ENCODE measurements at places on chromosomes 7 and 10.
A peak's percentile ranks its signal among the peaks of the same experiment; 100 is the strongest.

DNA sequence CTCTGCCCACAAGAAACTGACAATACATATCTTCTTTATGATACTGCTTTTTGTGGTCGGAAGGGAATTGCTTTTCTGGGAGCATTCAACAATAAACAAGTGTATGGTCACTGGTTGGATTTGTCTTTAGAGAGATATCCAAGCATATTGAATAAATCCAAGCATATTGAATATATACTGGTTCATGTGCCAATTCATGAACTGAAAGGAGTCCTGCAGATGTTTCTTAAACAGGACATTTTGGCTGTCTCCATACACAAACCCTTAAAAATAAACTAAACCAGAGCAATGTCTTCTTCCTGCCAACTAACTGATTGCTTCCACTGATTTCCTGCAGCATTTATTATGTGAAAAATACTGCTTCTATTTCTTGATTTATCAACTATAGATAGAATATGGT lies 173.9 kb downstream of the FOXP2 start:
- DNase-seq, result no peak

- no peak for DNase-seq
These were observed 54.6 kb downstream of the LHPP start for GRCh38 chr10:124516181-124516580.

DNA sequence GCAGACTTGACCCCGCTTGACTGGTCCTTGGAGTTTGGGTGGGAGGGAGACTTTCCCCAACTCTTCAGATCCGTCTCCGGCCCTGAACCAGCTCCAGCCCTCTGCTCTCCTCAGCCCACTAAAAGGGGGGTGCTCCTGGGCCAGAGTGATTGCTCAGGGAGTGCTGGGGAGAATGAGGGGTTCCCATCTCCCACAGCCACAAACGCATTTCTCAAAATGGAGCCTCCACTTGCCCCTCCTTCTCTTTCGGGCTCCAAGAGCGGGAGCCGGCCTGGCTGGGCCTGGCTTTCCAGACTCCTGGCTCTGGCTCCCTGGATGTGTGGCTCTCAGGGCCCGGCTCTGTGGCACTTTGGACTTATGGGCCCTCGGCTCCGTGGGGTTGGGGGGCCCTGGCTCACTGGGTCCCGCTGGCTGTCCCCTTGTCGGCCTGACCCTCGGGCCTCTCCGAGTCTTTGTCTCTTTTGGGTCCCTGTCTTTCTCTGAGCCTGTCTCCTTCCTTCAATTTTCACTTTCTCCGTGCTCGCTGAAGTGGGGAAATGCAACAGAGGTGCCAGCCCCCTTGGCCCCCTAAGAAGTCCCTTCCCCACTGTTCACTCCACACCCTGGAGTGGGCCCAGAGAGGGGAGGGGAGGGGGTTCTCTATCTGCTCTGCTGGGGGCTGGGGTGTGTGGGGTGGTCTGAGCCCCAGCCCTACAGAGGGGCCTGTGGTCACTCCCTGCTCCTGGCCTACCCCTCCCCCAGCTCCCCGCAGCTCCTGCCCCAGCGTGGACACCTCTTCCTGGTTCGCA lies 713 bp downstream of the LZTS2 start:
- DNase-seq, result no peak

DNA sequence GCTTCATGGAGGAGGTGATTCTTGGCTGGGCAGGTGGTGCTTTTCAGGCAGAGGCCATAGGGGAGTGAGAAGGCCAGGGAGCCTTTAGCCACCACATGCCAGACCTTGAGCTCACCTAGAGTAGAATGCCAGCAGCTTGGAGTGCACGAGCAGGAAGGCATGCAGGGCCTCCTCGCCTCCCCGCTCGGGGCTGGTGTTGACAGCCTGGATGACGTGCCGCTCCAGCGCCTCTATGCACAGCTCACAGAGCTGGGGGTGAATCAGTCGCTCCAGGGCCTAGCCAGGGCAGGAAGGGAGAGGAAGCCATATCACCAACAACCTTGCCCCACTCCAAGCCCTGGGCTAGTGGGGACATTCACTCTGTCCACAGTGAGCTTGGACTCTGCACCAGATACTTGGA lies 15.7 kb downstream of the HPS1 start:
- no peak for DNase-seq

GRCh38 chr7:17460001-17460400 lies 161.5 kb downstream of the AHR start:
- no peak for DNase-seq

GRCh38 chr10:1057106-1057657 lies 997 bp downstream of the WDR37 start:
- DNase-seq, result no peak

GRCh38 chr7:129530795-129531391 lies 28.6 kb downstream of the SMKR1 start:
- peak; percentile 15 for DNase-seq

GRCh38 chr7:106448992-106449859 lies 164.4 kb upstream of the NAMPT start:
- no peak for DNase-seq

DNA sequence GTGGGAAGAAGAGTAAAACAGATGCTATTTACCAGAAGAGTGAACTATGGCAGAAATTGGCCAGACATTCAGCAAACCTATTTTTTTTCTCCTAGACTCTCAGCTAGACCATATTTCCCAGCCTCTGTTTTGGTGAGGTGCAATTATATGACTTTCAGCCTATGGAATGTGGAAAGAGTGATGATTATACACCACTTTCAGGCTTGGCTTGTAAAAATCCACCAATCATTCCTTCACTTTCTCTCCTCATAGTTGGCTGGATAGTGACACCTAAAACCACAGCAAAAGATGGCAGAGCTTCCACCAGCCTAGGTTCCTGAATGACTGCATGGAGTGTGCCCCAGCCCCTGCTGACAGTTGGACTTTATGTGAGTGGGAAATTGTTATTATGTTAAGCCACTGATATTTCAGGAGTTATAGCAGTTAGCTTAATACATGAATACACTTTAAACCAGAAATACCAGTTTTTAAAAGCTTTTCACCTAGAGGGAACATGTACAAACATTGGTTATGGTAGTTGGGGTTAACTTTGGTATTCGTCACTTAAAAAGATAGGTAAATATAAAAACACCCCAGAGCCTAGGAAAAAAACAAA lies 19.1 kb upstream of the TNKS2 start:
- DNase-seq, result no peak

- no peak for DNase-seq
These were observed 631.9 kb downstream of the CALN1 start for GRCh38 chr7:71780282-71780681.

DNA sequence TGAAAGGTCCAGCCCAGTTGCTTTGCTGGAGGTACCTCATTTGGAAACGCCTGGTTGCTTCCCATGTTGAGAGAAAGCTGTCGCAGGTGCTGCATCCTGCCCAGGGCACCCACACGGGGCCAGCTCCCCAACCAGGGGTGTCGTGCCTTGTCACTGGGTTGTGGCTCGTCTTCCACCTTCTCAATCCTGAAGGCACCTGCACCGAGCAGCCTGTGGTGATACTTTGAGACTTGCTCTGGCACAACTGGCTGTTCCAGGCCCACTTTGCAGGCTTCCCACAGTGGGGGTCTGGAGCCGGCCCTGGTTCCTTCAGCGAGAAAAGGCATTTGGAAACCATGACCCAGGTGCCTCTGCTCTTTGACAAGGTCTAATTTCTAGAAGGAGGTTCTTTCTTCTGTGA lies 197.3 kb upstream of the PPP2R2D start:
- no peak for DNase-seq

DNA sequence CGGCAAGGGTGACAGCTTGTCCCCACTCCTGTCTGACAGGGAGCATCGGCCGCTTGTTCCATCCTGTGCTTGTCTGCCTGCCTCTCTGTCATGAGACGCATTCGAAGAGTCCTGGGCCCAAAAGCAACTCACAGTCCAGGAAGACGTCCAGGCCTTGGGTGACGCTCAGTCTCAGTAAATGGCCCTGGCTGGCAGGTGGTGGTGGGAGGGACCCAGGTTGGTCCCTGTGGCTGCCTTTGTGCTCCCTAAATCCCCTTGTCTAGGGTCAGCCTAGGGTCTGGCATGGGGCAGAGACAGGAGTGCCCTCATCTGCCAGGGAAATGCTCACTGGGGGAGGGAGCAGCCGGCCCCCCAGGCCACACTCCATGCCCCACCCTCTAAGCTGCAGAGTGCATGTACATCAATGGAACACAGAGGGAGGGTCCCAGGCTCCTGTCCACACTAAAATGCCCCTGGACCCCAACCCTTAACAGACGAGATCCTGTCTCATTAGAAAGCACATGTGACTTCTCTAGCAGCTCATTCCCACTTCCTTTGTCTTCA lies 295.2 kb upstream of the ZNF32 start:
- no peak for DNase-seq

DNA sequence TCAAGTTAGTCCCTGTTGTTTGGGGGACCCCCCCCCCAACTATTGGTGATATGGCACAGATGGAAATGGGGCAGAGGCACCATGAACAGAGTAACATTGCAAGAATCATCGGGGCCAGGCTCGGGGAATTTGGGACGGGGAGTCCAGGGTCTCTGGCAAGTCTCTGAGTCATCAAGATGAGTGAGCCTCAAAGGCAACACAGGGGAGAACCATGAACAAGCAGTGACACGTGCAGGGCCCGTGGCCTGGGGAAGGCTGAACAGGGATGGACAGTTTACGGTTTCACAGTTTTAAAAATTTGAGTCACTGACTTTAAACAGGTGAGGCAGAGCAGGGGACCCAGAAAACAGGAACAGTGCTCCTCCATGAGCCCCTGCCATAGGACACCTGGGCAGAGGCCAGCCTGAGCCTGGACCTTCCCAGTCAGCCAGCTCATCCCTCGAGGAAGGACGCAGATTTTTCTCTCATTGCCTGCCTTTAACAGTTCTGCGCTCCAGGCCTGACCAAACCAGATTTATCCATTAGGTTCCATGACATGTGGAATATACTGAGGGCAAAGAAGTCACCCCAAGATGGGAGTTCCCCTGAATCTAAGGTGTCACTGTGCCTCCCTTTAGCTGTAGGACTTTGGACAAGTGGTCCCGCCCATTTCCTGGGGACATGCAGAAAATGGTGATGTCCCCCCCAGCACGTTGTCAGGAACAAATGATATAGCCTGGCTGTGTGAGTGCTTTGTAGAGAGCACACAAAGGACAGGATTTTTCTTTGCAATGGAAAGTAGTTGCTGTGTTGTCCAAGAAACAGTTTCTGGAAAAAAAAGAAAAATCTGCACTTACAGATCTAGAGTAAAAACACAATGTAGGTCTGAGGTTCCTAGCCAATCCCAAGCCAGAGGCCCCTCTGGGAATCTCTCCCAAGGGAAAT lies 23.8 kb downstream of the CHST15 start:
- no peak for DNase-seq

DNA sequence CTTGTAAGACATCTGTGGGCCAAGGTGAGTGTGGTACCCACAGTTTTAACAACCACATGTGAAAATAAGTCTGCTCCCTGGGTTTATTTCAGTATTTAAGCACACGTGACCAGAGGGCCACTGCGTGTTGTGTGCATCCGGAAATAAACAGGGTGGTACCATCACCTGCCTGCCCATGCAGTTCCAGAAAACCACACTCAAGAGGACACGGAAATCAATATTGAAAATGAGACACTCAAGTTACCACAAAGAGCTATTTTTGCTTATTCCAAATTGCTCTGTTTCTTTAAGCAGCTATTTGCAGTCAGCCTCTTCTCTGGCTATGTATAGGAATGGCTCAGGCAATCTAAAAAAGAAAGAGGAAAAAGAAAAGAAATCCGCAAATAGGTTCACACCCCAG lies 71.8 kb upstream of the LOXL4 start:
- no peak for DNase-seq

DNA sequence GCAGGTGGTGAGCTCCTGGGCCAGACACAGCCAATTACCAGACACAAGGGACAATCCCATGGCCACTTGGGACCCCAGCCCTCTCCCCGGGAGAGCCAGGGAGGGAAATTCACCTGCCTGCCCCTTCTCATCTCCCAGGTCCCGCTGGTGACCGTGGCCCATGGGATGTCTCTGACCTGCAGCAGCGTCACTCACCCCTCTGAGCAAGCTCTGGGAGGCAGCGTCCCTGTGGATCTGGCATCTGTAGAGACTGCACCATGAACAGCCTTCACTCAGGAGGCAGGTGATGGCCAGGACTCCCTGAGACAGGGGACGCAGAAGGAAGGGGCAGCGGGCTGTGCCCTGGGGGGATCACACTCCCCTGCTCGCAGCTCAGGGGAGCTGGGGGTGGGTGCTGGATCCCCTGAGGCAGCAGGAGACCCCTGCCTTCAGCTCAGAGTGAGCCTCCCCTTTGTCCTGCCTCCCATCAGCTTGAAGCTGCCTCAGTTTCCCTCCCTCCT lies 90.8 kb downstream of the FOXL3 start:
- no peak for DNase-seq

- no peak for DNase-seq
These were observed 73.5 kb downstream of the CDK6 start for GRCh38 chr7:92762851-92763250.

- no peak for DNase-seq
These were observed 123.9 kb upstream of the FZD8 start for GRCh38 chr10:35765996-35766395.

DNA sequence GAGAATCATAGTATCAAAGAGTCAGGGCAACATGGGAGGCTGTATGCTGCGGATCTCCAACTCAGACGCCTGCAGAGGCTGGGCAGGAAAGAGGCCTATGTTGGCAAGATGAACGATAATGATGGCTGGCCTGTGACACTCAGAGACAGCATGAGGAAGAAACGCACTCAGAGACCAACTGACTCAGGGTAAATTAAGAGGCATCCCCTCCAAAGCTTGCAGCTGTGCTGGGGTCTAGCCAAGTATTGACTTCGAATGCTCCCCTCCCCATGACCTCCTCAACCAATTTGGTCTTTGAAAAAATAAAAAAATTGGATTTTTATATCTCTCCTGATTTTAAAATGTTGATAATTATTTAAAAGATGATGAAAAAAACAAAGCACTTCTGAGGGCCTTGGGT lies 718.9 kb downstream of the GRID1 start:
- DNase-seq, result no peak

DNA sequence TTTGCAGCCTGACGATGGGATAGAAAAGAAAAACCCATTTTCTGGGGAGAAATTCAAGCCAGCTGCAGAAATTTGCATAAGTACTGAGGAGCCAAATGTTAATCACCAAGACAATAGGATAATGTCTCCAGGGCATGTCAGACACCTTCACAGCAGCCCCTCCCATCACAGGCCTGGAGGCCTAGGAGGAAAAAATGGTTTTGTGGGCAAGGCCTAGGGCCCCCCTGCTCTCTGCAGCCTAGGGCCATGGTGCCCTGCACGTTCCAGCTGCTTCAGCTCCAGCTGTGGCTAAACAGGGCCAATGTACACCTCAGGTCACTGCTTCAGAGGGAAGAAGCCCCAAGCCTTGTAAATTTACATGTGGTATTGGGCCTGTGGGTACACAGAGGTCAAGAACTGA lies 158.2 kb downstream of the VWC2 start:
- DNase-seq, result no peak

- DNase-seq, result no peak
These were observed 166.1 kb upstream of the NPSR1 start for GRCh38 chr7:34491899-34492298.
